AG10803 (cell line): ENCODE measurements at places on chromosomes 4 and X.

- DNase-seq = peak; percentile 78
These were observed 37.3 kb upstream of the TRIM2 start for GRCh38 chr4:153166716-153167501.

DNA sequence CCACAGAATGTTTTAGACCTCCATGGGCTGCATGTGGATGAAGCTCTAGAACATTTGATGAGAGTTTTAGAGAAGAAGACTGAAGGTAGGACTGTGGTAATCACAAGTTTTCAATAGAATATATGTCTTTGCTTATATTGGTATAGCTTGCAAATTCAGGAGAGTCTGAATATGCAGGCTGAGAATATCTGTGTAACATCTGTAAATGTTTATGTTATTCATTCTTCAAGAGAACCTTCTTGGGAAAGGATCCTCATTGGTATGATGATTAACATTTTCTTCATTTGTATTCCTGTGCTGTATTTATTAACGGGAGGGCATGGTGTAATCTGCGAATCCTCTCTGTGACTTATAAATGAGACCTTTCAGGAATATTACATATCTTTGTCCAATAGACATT lies 52.1 kb upstream of the RHOH start:
- peak; percentile 24 for DNase-seq

GRCh38 chr4:113760795-113761619 lies 531 bp downstream of the CAMK2D start:
- peak; percentile 83 for DNase-seq

DNA sequence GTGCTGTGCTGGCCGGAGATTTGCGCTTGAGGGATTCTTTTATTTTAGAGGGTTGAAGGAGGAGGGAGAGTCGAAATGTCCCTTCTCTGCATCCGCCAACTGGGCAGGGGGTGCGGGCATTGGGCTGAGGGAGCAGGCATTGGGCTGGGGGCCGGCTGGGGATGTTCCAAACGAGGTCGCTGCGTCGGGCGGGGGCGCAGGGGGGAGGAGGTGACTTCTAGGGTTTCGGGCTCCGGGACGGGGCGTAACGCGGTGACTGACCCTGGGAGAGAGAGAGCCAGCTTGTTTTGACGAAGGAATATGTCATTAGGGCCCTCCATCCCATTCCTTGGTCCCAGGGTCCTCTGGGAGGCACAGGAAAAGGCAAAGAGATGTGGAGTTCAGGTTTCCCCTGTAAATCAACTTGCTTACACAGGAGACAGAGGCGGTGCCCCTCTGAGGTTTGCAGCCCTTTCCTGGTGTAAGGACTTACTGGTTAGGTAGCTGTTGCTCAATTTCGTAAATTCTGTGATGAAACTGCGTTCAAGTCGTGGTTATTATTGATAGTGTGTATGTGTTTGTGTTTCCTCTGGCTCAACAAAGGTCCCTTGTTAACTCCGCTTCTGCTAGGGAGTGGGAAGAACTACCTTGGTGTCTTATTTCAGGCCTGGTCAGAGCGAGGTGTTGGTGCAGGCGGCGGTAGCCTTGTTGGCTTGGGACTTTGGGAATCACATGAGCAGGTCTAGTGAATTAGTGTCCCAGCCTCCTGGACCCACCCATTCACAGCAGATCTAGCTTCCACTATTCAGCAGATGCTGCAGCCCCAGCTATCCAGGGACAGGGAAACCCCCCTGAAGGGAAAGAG lies 716 bp downstream of the FHIP1A start:
- DNase-seq = no peak

GRCh38 chr4:136651278-136651667 lies 881.0 kb downstream of the PCDH18 start:
- DNase-seq = no peak

DNA sequence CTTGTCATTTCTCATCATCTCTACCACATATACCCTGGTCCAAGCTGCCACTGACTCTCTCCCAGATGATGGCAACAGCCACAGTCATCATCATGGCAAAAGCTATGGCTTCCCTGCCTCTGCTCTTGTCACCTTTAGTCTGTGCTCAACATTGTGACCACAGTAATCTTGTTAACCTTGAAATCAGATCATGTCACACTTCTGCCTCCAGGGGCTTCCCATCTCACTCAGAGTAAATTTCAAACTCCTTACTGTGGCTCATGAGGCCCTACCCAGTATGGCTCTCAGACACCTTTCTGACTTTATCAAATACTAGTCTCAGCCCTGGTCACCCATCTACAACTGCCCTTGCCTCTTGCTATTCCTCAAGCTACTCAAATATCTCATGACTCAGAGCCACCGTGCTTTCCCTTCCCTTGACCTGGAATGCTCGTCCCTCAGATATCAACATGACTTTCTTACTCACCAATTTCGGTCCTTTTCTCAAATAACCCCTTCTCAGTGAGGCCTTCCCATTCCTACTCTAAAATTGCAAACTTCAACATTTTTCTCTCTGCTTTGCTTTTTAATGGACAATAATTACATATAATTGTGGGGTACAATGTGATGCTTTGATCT lies 41.1 kb upstream of the STIM2 start:
- no peak for DNase-seq

GRCh38 chr4:8762356-8762755 lies 109.3 kb downstream of the HMX1 start:
- no peak for DNase-seq

DNA sequence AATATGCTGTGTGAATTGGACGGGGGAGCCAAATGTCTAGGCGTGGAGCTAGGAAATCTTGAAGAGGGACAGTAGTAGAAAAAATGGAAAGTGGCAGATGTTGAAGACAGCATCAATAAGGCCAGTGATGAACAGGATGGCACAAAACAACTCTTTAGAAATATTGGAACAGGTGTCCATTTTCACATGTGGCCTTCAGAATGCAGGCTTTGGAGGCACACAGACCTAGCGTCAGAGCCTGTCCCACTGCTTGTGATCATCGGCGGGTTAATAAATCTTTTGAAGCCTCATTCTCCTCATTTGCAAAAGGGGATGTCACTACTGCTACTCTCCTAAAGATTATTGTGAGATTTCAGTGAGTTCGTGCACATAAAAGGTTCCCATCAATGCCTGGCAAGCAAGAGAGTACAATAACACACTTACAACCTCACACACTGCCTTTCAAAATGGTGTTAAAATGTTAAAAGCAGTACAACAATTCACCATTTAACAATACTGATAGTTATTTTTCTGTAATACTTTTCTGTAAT lies 2.4 kb downstream of the PDLIM3 start:
- no peak for DNase-seq

- DNase-seq = no peak
These were observed 28.3 kb downstream of the LANCL3 start for GRCh38 chrX:37599729-37600128.

GRCh38 chr4:151835467-151835866 lies 74.7 kb upstream of the GATB start:
- DNase-seq = no peak

GRCh38 chr4:26809811-26810210 lies 50.8 kb upstream of the STIM2 start:
- no peak for DNase-seq

DNA sequence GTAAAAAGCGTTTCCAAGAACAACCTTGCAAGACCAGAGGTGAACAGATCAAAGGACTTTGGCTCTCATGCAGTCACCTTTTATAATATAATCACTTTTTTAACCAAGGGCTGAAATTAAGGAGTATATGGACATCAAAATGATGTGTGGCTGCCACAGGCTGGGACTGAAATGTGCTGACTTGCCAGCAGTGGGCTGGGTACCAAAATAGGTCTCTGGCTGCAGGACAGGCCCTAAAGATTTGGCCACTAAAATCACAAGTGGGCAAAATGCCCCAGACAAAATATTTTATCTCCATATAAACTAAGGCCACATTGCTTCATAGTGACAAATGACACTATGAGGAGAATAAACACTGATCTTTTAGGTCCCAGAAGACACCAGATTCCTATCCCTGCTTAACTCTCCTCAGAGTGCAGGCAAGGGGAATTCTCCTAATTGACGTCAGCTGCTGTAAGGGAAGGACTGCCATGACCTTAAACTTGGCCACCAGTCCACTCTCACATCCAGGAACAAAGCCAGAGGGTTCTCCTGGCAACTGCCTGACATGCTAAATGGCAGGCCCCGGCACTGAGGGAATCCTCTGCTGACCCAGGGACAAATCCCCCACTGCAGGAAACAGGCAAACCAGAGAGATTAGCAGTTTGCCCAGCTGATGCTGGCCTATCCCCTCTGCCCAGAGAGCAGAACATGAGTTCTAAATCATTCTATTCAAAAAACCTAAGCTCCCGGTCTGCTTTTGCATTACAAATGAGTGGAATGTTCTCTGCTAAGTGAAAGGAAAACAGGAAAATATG lies 155.8 kb downstream of the PPP3CA start:
- peak; percentile 90 for DNase-seq

- no peak for DNase-seq
These were observed 516.0 kb downstream of the PCDH7 start for GRCh38 chr4:31236020-31236638.

- DNase-seq = no peak
These were observed 123.1 kb downstream of the AFF1 start for GRCh38 chr4:87057835-87058355.

DNA sequence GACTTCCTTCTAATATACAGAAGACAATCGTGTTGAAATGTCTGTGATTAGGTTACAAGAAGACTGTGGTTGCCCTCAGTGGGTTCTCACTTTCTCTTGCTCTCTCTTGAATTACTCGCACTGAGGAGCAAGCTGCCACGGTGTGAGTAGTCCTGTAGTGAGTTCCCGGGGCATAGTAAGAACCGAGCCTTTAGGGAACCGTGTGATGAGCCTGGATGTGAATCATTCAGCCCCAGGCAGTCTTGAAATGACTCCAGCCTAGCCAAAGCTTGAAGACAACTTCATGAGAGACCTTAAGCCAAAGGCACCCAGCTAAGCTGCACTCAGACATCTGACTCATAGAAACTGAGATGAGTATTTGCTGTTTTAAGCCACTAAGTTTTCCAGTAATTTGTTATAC lies 292.7 kb downstream of the SPOCK3 start:
- no peak for DNase-seq

- no peak for DNase-seq
These were observed 2.7 kb downstream of the ADGRL3 start for GRCh38 chr4:61202638-61203435.

DNA sequence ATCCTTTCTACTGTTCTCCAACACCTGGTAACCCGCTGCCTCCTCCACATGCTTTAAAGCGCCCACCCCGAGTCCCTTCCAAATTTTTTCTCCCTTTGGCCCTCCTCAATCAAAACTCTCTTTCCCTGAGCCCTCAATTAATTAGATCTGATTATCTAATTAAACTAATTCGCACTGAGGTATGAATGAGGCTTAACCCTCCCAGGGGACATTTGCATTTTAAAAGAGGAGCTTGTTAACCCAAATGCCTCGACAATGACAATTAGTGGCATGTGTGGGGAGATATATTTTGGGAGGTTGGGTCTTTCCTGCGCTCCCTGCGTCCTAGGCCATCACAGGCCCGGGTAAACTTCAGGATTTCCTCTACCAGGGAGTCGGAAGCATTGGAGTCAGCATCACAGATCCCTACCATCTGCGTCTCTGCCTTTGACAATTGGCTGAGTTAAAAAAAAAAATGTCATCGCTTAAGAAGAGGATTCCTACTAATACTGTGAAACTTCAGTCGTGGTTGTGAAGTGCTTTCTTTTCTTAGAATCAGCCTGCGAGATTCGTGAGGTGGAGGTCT lies 50.6 kb downstream of the TENM3 start:
- no peak for DNase-seq

DNA sequence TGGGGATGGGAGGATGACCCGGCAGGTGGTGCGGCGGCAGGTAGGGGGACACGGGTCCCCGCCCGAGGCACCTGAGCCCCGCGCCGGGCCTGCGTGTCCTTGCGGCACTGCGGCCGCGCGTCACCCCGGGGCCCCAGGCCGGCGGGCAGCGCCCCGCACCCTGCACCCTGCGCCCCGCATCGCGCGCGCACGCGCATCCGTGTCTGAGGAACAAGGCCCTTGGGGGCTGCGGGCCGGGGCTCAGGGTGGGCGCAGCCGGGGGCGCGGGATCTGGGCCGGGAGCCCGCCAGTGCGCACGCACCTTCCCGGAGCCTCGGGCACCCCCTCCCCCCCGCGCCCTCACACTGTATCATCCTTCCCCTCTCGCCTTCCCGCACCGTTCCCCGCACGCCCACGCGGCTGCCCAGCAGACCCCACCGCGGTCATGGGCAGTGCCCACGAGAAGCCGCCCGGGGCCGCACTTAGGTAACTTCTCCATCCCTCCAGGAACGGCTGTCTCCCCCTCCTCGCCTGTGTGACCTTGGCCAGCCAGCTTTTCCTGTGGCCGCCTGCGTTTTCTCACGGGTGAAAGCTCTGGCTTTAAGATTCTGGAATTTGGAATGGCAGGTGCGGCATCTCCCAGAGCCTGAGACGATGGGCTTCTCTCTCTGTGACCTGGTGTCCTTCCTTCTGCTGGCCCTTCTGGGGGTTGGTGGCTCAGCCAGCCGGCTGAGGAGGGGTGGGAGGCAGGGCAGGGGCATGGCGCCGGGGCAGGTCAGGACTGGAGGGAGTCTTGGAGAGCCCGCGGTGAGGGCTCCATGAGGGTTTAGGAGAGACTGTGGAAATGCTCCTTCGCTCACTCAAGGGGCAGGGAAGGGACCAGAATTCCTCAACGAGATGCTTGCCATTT lies 748 bp downstream of the ATP2B3 start:
- no peak for DNase-seq

DNA sequence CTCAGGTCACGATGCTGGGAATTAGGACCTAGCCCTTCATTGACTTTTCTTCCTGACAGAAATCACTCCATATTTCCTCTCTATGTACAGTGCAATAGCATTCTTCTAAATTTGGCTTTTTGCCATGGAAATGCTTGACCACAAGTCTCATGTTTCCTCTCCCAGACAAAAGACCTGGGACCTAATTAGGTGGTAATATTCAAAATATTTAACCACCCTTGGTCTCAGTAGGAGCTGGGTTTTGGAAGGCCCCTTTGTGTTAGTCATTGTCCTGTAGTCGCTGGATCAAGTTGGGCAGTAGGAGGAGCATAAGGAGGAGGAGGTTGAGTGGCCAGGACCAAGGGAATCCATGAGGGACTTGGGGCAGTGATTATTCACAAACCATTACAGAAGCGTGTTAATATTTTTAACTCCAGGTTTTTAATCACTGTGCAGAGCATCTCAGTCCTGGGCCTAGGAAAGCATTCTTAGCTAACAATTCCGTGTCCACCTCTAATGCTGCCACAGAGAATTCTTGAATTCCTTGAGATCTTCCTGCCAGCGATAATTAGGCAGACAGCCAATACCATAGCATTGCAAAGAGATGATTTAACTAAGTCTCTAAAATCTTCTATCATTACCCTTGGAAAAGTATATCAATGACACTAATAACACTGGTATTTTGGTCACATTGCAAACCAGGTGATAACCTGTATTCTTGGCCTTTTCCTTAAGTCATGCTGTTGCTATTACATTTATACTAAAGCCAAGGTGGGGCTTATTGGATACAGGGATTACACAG lies 25.0 kb upstream of the SHROOM4 start:
- DNase-seq = peak; percentile 35

DNA sequence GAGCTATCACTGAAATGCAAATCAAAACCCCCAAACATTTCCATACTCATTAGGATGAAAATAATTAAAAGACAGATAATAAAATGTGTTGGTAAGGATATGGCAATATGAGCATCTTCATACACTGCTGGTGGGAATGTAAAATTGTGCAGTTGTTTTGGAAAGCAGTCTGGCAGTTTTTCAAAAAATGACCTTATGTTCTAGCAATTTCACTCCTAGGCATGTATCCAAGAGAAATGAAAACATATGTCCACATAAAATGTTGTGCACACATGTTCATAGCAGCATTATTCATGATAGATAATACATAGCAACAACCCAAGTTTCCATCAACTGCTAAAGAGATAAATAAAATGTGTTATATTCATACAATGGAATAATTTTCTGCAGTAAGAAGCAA lies 14.8 kb upstream of the GPRASP2 start:
- peak; percentile 61 for DNase-seq
